ENCODE measurements at places on chromosomes 2 and 18.

DNA sequence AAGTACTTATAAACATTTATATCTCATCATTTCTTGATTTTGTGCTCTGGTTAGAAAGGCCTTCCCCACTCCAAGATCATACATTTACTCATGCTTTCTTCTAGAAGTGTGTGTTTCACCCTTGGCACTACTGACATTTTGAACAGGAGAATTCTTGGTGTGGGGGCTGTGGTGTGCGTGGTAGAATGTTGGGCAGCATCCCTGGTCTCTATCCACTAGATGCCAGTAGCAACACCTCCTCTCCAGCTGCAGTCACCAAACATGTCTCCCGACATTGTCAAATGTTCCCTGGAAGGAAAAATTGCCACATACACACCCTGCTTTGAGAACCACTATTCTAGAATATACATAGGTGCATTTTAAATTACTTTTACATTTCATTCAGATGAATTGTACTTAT is 8.7 kb upstream of the TGIF1 start:
- peak; percentile 46 for DNase-seq

DNA sequence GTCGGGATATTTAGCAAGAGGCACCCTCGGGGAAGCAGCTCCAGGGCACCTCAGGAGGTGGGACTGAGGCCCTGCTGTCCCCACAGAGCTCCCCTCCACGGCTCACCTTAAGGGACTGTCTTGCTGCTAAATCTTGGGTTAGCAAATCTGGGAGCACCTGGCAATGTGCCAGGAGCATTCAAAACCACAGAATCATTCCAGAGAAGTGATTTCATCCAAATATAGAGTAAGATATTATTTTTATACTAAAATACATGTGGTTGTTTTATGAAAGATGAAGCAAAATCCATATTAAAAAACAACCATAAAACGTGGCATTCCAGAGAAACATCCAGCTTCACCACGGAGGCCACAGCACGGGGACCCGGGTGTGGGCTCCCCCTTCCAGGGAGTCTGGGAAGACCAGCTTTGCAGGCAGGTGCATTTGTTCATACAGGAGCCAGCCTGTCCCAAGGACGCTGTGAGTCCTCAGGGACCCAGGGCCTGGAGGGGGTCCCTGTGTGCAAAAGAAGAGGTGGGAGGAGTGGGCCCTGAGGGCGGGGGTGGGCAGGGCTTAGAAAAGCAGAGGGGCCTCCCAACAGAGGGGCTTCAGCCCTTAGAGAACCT is 16.3 kb downstream of the HS1BP3 start:
- peak; percentile 76 for DNase-seq

GRCh38 chr2:152337511-152337903 is 2.5 kb downstream of the FMNL2 start:
- DNase-seq, result no peak

- peak; percentile 16 for DNase-seq
These were observed 15.3 kb downstream of the ETAA1 start for GRCh38 chr2:67412424-67412823.

- no peak for DNase-seq
These were observed 23.8 kb upstream of the IL1R2 start for GRCh38 chr2:101967826-101968513.

GRCh38 chr18:55280503-55280902 is 307.5 kb downstream of the TCF4 start:
- no peak for DNase-seq

- no peak for DNase-seq
These were observed 19.5 kb upstream of the DTNB start for GRCh38 chr2:25692737-25693445.

GRCh38 chr2:176637486-176638166 is 368.4 kb downstream of the MTX2 start:
- DNase-seq, result peak; percentile 78

DNA sequence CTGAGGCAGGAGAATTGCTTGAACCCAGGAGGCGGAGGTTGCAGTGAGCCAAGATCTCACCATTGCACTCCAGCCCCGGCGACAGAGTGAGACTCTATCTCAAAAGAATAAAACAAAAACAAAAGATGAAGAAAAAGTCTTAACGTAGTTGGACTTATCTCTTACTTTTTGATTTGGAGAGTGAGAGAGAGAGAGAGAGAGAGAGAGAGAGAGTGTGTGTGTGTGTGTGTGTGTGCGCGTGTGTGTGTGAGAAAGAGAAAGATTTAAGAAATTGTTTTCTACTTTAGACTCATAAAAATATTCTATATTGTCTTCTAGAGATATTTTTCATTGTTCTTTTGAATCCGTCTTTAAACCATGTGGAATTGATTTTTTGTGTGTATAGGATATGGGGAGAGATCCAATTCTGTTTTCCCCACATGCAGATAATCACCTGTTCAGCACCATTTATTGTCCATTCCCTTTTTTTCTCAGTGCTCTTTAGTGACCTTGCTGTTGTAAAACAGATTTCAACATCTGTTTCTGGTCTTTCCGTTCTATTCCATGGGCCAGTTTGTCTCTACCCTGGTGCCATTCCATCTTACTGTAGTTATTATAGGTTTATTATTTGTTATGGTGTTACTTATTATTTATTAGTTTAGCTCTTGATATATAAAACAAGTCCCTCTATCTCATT is 53.5 kb downstream of the KCMF1 start:
- no peak for DNase-seq

DNA sequence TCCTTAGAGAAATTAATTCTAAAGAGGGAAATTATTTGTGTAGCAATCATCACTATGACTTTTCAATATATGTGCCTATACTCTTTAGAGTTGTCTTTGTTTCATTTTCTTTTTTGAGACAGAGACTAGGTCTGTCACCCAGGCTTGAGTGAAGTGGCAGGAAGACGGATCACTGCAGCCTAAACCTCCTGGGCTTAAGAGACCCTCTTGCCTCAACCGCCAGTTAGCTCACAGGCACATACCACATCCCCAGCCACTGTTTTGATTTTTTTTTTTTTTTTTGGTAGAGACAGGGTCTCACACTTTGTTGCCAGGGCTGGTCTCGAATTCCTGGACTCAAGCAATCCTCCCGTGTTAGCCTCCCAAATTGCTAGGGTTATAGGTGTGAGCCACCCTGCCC is 12.4 kb downstream of the YWHAQ start:
- no peak for DNase-seq

DNA sequence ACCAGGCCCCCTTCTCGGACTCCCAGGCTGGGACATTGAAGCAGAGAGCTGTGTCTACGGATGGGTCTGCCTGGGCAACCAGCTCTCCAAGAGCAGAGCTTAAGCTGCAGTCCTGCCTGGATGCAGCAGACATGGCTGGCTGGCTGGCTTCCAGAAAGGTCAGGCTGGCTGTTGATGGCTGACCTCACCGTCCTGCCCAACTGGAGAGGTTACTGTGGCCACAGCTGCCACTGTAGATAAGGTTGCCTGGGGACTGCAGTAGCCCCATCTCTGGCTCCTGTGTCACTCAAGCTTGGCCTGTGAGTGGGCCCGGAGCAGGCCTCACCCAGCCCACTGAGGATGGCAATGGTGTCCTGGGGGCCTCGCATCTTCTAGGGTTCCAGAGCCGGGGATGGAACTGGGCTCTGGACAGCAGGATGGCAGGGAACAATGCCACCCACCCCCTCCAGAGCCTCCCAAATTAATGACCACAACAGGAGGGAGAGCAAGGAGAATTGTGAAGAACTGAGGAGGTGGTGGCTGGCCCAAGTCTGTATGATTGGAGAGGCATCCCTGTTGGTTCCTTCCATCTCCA is 37.0 kb upstream of the FOSL2 start:
- DNase-seq, result no peak

DNA sequence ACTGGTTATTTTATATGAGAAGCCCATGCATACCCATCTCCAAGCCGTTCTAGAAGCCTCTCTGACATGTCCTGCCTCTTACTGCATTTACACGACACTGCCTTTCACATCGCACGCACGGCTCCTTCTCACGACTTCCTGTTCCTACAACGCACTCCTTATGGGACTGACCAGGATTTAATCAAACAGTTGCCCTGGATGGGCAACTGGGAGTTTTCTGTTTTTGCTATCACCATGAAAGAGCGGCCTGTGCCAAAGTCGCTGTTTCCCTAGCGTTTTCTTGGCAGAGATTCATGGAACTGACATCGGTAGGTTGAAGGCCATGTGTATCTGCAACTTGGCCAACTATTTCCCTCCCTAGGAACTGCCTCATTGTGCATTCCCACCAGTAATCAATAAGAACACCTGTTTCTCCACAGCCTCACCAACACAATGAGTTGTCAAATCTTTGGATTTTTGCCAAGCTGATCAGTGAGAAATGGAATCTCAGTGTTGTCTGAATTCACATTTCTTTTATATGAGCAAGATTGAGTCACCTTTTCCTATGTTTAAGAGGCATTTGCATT is 97.2 kb upstream of the OTOS start:
- DNase-seq, result no peak

- no peak for DNase-seq
These were observed 68.4 kb downstream of the CERKL start for GRCh38 chr2:181588546-181588945.

DNA sequence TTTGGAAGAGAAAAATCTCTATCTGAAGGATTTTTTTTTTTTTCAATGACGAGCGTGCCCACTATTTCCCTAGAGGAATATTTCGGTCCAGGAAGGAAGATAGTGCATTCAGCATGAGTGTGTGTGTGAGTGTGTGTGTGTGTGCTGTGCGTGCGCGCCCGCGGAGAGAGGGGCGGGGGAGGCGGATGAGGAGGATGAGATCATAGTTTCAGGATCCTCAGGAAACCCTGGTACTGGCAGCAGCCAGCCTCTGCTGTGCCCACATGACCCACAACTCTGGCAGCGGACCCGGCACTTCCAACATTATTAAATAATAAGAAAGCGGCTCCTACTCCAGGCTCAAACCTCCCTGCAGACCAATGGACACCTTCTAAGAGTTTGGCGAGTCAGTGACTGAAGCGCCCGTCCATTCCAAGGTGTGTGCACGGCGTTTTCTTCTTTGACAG is 217.0 kb upstream of the DTNA start:
- DNase-seq, result peak; percentile 84

DNA sequence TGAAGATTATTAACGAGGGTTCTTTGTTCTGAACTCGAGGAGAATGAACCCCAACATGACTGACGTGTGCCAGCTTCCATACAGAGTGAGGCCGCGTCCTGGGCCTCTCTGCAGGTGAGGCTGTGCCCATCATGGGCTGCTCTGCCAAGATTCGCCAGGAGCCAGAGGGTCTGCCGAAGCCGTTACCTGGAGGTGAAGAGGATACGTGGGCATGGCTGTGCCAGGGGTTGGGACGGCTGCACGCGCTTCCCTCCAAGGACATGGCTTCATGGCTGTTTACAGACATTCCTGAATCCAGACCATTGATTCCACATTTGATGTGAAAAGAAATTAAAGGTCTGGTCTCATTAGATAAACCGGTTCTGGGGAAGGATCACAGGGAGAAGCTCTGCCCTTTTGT is 211.4 kb upstream of the SALL3 start:
- DNase-seq, result no peak

- no peak for DNase-seq
These were observed 44.1 kb downstream of the FARP2 start for GRCh38 chr2:241399941-241400922.

DNA sequence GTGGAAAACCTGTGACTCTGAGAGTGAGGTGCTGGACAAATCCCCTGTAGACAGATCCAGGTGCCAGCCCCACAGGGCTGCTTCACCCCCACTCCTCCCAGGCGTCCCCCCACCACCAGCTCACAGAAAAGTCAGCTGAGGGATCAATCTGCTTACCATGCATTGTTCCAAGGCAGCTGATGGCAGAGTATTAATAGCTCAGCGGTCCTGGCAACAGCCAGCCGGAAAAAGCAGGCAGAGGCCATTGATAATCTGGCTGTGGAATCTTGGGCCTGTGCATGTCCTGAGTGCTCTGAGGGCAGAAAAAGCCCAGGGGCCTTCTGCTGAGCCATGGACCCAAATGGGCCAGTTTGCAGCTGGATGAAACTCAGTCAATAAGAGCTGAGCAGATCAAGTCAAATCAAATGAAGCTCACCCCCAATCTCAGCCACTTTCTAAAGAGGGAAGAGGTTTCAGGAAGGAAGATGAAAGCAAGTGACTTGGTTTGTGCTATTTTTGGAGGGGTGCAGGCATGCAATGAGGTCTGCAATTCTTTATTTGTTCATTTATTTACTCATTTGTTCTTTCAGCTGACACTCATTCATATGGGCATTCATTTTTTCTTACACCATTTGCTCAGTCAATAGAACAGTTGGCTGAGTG is 63.4 kb downstream of the GYPC start:
- DNase-seq, result no peak

GRCh38 chr2:129483366-129483765 is 496.1 kb upstream of the RAB6C start:
- no peak for DNase-seq

DNA sequence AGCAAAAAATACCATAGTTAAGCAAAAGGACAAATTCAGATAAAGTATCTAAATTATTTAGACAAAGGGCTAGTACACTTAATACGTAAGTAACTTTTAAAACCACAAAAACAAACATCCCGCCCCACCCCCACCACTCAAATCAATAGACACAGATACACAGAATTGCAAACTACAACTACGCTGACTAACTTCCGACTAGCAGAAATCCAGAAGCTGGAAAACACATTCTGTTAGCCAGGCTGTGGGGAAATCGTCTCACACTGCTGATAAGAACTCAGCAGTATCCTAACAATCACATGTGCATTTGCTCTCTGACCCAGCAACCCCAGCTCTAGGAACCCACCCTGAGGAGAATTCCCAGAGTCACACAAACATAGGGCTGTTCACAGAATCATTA is 16.6 kb downstream of the FAM168B start:
- DNase-seq, result peak; percentile 94

- peak; percentile 80 for DNase-seq
These were observed 629 bp downstream of the NRBP1 start for GRCh38 chr2:27428978-27429541.

DNA sequence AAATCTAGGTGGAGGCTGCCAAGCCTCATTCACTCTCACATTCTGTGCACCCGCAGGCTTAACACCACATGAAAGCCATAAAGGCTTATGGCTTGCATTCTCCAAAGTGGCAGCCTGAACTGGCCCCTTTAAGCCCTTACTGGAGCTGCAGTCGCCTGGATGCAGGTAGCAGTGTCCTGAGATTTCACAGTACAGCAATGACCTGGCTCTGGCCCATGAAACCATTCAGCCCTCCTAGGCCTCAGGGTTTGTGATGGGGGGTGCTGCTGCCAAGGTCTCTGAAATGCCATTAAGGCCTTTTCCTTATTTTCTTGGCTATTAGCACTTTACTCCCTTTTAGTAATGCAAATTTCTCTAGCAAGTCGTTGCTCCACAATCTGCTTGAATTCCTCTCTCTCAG is 48.6 kb downstream of the RNMT start:
- no peak for DNase-seq

GRCh38 chr2:103445347-103445746 is 683.5 kb downstream of the TMEM182 start:
- DNase-seq, result no peak

- DNase-seq, result peak; percentile 69
These were observed 484.4 kb downstream of the NRXN1 start for GRCh38 chr2:50547521-50547920.

- peak; percentile 90 for DNase-seq
These were observed 2.9 kb downstream of the MXD1 start for GRCh38 chr2:69917852-69918251.
